ENCODE measurements at places on chromosomes 6 and 20. TPM values are rescaled to one million over a fixed set of nuclear protein-coding genes. Genes with fewer than 3 reads are reported as not detected.
A peak's percentile ranks its signal among the peaks of the same experiment; 100 is the strongest.

The JAG1 gene
- total RNA-seq, result 0.15 TPM

DNA sequence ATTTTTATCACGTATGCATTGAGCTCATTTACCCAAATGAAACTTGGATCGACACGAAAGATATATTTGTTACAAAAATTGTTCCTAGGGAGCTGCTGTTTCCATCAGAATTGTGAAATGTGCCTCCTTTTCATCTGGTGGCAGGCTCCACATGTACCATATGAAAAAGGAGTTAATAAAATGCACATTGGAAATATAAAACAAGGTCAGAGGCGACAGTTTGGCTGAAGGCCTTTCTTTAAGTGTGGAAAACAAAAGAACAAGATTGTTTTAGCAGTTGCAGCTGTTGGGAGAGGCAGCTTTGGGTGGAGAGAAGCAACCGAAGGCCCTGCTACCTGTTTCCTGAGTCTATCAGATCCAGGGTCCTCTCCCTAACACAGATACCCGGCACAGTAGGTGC is 334.5 kb upstream of the NT5E start:
- DNase-seq, result no peak

DNA sequence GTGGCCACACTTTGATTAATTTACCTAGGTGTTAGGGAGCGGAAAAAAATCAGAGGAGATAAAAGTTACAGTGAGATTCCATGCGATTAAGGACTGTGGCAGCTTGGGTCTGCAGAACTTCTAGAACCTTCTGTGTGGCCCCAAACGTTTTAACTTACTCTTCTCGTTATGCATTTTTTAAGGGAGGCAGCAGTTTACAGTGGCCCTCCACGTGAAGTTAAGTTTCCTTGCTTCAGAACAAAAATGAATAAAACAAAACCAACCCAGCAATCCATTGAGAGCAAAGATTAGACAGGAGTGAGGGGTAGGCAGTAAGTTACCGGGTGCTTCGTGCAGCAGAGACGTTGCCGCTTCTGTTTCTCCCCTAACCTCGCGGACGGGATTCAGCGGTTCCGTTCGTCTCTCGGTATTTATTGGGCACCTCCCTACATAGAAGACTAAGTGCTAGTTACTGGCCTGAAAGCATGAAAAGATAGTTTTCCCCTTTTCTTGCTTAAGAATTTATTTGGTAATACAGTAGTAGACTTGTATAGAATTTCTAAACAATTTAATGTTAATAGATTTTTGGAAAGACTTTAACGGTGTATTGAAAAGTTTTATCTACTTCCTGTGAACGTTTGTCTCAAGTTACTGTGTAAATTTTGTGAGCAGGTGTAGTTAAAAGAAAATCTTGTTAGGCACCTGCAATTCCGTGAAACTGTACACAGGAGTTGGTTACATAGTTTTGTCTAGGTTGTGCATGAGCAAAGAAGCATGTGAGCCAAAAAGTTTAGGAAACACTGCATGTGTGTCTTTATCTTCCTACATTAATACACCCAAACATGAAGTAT is 1.1 kb downstream of the BAG2 start:
- peak; percentile 42 for DNase-seq

The GNMT gene
- total RNA-seq, result not detected

The PGC gene
- not detected for total RNA-seq

GRCh38 chr6:7486951-7487350 is 54.5 kb upstream of the DSP start:
- no peak for DNase-seq

- DNase-seq, result no peak
These were observed at the start of gene CALHM4 for GRCh38 chr6:116553451-116553850. Gene CALHM4 (plus strand): TSS chr6:116553751. CDS start chr6:116553794, 43 bp downstream.

GRCh38 chr20:60314727-60315126 is 356.5 kb downstream of the CDH26 start:
- DNase-seq, result no peak

The EFCAB8 gene
- total RNA-seq, result 0.83 TPM
